SW480 (cell line): ENCODE measurements at places on chromosomes 7 and 10.

GRCh38 chr7:44486001-44486400 lies 4.5 kb downstream of the NUDCD3 start:
- DNase-seq, result no peak

- no peak for DNase-seq
Observed at GRCh38 chr10:72270607-72271281, 3.0 kb upstream of the DDIT4 start.

DNA sequence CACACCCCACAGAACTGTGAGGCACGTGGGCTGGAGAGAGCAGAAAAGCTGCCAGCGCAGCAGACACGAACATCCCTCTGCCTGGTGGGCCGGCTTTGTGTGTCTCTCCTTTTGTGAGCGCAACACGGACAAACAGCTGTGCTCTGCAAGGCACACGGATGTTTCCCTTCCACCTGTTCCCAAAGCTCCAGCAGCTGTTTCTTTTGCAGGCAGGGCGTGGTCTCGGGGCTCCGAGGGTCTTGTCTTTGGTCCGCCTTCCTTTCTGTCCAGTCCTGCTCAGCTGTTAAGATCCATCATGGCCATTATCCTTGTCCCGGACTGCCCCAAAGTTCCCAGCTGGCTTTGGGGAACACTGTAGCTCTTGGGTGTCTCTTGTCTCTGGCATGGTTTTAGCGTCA lies 32.7 kb upstream of the SH2B2 start:
- DNase-seq, result no peak

DNA sequence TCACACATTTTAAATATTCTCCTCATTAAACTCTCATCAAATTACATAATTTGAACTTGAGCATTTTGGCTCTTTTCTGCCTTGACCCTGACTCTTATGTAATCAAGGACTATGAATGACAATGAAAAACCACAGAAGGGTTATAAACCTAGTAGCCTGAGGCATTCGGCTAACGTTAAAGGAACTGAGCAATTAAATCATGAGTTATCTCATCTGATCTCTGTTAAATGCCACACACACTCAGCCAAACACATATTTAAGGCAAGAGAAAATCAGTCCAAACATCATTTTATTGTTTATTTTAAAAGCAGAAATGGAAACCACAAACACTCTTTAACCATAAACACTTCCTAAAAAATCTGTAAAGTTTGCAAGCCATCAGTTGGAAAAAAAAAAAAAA lies 204.3 kb downstream of the DGKI start:
- DNase-seq, result peak; percentile 13
